Mesothelial cell of epicardium (in vitro differentiated cells): ENCODE measurements at places on chromosomes 13 and 19. TPM values are rescaled to one million over a fixed set of nuclear protein-coding genes. Genes with fewer than 3 reads are reported as not detected.

- DNase-seq: no peak
Observed at GRCh38 chr13:106521095-106521799, 14.2 kb downstream of the EFNB2 start.

DNA sequence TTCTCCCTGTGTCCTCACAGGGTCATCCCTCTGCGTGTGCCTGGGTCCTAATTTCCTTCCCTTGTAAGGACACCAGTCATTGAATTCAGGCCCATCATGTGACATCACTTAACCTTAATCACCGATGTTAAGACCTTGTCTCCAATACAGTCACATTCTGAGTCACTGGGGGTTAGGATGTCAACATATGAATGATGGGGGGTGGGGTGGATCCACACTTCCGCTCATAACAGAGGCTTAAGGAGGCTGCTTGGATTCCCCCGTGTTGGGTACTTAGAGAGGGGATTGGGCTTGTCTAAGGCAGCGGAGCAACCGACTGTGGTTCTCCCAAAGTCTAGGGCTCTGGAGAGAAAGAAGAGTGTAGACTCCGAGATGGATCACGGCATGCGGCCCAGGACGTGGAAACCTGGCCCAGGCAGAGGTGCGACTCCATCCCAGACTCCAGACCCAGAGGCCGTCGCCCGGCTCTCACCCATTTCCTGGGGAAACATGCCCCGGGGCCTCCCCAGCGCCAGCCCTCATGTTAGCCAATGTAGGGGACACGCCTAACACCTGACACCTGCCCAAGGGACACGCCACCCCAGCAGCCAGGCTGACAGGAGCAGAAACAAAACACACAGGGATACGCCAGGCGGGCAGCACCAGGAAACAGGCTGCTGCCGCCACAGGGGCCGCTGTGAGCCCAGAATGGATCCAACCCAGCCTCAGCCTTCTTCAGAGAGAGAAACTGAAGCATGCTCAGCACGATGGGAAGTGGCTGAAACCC is 17.1 kb upstream of the IGLON5 start:
- DNase-seq: no peak

The GZMM gene
- 0.25 to 0.40 TPM (median 0.29 TPM) in 3 replicates for total RNA-seq

The RGL3 gene
- total RNA-seq: 80.8 to 84.8 TPM (median 82.6 TPM) in 3 replicates

The PRX gene
- 4.7 to 5.2 TPM (median 5.2 TPM) in 3 replicates for total RNA-seq

The ZNF681 gene
- total RNA-seq: 7.3 to 9.0 TPM (median 8.8 TPM) in 3 replicates

DNA sequence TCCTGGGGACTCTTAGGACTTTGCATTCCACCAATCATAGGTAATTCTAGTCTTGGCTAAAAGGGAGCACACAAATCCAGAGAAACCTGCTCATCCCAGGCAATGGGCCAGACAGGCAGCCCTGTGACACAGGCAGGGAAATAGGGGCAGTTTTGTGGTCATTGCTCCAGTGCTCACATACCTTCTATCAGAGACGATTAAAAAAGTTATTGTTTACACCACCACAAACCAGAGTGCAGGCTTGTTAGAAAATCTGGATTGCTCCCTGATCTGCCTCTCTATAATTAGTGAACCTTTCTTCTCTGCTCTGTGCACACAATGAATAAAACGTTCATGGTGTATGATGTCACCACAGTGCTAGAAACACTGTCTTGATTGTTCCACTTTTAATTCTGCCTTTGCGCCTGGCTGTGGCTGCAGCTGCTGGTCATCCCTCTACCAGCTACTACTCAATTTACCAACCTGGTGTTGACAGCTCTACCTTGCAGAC is 121.6 kb upstream of the SPATA13 start:
- DNase-seq: no peak

The CNOT3 gene
- 63.3 to 70.6 TPM (median 67.6 TPM) in 3 replicates for total RNA-seq

DNA sequence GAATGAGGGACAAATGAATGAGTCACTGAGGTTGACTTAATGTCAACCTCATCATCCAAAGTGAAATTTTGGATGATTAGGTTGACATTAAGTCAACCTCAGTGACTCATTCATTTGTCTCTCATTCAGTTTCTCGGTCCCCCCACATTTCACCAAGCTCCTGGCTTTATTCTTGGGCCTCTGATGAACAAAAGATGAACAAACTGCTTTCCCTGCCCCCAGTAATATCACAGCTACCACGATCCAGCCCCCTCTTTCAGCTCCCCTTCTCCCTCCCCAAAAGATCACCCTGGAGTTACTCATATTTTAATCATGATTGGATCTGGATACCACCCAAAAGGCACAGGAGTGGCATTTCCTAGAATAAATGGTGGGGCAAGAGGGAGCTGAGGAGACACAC is 10.8 kb downstream of the CEACAM18 start:
- no peak for DNase-seq

DNA sequence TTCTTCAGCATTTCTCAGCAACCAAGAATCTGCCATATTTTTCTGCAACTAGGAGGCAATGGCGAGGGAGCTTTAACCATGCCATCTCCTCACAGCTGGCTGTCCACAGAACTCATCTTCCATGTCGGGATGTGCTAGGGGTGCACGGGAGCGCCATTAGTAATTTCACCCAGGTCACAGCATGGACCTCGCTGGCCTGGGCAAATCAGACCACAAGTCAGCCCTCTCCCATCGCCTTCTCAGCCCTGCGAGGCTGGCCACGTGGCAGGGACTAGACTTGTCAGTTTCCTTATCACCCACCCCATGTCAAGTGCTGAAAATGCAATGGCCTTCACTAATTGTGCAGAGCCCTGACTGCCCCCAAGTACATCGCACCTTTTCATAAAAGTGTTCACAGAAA is 15.7 kb downstream of the COL4A1 start:
- DNase-seq: no peak
